ENCODE measurements at places on chromosomes 3 and 15.

GRCh38 chr3:146772211-146772743, 167.1 kb upstream of the PLSCR5 start:
- DNase-seq: no peak

DNA sequence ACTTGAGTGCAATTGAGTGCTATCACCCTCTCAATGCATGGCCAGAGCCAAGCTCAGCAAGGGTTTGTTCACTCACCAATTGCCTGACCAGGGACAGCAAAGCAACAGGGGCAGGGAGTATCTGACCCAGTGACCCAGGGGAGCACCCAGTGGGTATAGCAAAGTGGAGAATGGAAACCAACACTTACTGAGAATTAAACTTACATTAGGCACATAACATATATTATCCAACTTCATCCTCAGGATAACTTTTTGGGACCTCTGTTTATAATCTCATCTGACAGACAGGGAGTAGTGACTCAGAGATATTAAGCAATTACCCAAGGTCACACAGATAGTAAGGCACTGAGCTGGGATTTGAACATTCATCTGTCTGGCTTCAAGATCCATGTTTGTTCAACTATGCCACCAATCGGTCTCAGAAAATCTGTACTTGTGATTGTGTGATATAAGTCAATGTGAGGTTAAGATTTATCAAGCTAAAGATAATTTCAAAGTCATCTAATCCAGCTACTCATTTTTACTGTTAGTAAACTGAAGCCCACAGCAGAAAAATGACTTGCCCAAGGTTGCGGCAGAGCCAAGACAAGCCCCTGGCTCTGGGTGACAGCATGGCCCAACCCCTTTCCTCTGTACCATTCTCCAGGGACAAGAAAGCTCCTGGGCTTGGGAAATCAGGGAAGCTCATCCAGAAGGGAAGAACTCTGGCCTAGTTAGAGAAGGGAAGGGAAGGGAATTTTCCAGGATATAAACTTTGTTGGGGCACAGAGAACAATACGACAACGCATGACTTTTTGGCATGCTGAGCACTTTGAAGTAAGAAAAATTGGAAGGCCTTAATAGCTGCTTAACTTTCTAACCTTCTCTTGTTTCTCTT, 138.0 kb upstream of the SMAD3 start:
- no peak for DNase-seq

DNA sequence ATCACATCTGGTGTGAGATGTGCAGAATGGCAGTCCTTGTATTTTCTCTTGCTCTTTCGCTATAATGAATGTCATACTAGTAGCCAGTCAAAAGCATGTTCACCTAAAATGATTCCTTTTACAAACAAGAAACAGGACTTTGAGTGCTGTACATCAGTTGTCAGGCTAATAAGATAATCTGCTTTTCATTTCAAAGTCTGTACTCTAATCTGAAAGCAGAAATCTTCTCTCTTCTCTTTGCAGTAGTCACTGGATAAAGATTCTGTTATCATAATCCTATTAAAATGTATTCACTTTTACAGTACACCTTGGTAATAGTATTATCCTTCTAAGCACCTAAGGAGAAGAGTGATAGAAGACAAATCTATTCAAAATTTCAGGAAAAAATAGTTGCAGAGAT, 300.1 kb downstream of the MFSD1 start:
- no peak for DNase-seq

GRCh38 chr15:69515508-69515907, 62.9 kb downstream of the RPLP1 start:
- DNase-seq: no peak

DNA sequence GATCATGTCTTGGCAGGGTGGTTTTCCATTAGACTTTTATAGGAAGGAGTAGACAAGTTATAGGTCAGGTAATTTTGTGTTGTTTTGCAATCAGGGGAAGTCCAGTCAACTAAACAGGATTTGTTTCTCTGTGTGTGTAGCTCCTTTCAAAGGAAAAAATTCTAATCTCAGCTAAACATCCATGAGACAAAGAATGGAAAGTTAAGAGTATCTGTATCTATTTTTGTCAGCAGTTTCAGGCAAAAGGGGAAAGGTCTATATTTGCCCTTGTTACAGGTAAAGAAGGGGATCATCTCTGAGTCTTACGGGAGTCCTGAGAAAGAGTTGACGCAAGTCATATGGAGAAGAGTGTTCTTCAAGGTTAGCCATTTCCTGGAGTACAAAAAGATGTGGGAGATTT, 79.3 kb downstream of the GAP43 start:
- DNase-seq: no peak

DNA sequence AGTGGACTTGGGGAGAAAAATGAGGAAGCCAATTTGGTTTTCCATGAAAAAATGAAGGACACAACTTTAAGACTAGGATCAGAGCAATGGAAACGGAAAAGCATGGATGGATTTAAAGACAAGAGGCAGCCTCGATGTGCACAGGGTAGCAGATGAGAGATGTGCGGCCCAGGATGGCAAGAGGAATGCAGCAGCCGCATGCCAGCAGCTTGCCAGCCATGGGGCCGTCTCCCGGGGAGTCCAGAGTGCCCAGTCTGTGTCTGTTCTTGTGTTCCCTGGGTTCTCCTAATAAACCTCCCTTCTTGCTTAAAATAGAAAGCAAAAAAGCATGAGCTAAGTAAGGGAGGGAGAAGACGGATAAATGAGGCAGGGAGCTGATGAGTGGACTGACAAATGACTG, 68.0 kb upstream of the IQSEC1 start:
- DNase-seq: no peak

DNA sequence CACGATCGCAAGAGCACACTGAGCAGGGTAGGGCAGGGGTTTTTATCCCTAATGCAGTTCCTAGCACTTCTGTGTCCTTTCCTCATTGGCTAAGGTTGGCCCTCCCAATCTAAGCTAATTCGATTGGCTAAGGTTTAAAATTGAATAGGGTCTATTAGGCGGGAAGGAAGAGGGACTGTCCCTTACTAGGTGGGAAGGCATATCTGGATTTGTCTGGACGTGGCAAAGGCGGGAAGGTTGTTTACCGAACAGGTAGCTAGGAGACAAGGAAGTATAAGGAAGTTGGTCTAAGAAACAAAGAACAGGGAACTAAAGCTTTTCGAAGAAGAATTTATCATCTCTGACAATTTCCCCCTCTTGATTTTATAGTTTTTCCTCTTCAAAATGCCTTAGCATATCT, 24.8 kb upstream of the ATG7 start:
- no peak for DNase-seq
